Vagina (tissue), 2 donors: ENCODE measurements at places on chromosomes 4 and X. TPM values are rescaled to one million over a fixed set of nuclear protein-coding genes. Genes with fewer than 3 reads are reported as not detected.

- no peak for DNase-seq
These were observed 426.0 kb downstream of the TECRL start for GRCh38 chr4:63983224-63983623.

- DNase-seq: no peak
These were observed 168.7 kb upstream of the GALNTL6 start for GRCh38 chr4:171644430-171645057.

GRCh38 chr4:44791831-44792230 is 65.5 kb upstream of the GNPDA2 start:
- no peak for DNase-seq

ZNF732 gene
- 0.98 TPM for total RNA-seq

DNA sequence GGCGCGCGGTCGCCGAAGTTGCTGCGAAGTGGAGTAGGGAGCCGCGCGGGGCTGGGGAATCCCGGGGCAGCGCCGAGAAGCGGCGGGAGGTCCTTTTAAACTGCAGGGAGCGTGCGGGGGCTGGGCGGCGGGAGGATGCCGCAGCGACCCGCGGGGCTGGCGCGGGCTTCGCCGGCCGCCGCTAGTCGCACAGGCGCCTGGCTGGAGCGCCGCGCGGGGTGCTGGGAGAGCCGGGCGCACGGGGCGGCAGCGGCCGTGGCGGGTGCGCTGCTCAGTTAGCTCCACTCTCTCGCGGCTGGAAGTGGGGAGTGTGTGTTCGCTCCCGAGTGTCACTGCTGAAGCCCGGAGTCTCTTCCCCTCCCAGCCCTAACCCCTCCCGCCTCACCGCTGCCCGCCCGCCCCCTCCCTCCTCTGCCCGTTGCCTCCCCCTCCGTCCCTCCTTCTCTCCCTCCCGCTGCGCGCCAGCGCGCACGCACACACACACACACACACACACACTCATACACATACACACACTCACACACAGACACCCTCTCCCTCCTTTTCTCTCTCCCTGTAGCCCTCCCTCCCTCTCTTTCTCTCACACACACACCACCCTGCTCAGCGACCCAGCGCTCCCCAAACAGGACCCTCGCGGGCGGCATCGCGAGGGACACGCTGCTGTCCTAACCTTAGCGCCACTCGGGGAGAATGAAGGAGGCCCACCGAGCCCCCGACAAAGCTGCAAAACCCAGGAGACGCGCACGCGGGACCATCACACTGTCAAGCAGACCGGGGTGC is at the start of gene NDNF:
TSS of gene NDNF (minus strand) at position 312 of the 780 bp plus-strand sequence. CDS start 26,698 bp downstream, outside the sequence.
- no peak for DNase-seq

DNA sequence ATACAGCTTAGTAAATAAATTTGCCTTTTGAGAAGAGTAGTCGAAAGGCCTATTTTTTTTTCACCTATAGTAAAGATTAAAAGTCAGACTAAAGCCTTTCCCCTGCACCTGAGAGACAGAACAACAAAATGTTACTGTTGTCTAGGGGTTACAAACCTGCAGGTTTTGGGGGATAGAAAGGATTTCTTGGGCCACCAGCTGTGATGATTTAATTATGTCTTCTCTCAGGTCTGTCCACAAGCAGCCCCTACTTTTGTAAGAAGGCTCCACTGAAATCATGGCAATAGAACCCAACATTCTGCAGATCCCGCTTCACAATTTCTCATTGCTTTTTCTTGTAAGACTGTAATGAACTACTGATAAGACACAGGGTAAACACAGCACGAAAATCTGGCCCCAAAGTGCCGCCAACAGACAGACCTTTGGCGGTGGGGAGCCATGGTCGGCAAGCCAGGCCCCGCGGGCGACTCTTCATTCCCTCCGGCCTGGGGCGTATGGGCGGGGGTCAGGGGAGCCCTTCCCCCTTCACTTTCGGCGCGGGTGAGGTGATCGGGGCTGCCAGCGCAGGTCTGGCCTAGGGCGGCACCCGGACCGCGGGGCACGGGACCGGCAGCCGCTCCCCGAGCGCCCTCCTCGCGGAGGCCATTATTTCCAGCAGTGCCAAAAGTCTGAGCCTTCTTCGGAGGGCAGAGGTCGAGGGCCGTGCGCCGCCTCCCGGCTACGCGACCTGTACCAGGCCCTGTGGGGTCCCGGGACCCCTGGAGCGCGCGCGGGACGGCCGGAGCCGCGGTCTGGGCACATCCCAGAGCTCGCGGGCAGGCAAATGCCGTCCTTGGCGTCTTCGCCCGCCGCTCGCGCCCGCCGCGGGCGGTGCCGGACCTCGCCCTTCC is 812 bp upstream of the KDM6A start:
- DNase-seq: no peak

GRCh38 chr4:113674733-113675132 is 86.8 kb downstream of the CAMK2D start:
- no peak for DNase-seq

DNA sequence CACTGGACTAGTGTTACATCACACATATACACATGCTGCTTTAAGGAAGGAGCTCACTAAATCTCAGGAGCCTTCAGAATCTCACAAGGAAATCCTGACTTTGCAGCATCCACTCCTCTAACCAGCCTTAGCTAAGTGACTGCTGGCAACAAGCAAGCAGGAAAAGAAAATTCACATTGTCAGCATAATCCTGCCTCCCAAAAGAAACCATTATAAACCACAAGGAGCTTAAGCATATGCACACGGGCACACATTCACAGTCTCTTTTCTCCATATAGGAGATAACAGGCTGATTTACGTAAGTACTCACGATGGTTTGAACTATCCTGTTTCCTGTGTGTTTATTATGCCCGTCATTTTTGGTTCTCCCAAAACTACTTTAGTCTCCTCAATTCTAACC is 136.3 kb downstream of the TMEM144 start:
- no peak for DNase-seq

DNA sequence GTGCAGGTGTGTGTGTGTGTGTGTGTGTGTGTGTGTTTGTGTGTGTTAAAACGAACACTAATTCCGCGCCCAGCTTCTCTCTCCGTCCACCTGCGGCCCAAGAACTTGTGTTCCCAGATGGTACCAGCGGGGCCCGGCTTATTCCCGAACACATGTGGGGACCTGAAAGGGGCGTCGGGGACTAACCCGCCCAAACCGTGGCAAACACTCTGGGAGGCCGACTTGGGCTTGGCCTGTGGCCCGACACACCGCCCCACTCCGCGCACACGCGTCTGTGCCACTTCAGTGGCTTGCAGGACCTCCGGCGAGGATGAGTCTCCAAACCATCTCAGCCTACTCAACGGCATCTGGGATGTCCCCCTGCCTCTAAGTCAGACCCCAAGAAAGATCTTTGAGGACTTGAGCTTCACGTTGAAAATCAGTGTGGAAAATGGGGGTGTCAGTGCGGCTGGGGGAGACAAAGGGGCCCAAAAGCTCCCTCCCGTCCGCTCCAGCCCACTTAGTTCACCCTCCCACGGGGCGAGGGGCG is 790 bp upstream of the HHIP start:
- DNase-seq: no peak

- no peak for DNase-seq
These were observed at the start of gene DCHS2 for GRCh38 chr4:154491341-154492271. TSS of gene DCHS2 (minus strand) at chr4:154491799. CDS start at chr4:154491355, 444 bp downstream.

- no peak for DNase-seq
These were observed 123.1 kb upstream of the SLC34A2 start for GRCh38 chr4:25532591-25532990.

DNA sequence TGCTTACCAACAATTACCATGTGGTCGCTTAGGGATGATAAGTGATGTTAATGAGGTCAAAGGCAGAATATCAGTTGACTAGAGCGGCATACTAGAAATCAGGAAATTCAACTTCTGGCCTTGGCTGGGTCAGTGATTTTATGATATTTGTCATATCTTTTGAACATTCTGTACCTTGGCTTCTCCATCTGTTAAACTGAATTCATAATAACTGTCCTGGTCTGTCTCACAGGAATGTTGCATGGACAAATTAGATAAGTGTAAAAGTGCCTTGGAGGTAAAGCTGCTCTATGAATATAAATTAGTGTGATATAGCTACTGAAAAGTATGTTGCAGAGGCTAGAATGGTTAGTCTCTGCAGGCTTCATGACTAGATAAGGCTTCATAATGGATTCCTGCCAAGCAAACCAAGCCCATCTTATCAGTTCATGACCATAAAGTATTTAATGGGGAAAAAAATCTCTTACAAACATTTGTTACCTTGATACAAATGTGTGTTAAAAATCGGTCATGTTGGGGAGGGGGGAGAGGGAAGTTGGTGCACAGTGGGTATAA is 104.6 kb upstream of the BMPR1B start:
- no peak for DNase-seq
